ENCODE measurements at places on chromosomes 13 and 19.

DNA sequence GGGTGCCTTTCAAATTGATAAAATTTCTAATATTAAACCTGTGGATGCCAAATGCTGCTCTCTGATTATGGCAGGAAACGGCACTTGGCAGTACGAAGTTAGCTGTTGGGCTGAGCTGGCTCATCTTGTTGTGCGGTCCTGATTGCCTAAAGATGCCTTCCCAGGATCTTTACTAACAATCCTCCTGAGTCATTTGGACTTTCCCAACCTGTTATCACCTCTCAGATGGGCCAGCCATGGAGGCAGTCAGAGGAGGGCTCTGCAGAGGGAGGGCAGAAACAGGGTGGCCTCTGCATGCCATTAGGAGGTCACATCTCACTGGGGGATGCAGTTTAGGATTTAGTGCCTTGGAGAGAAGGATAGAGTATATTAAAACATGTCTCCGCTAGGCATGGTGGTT lies 27.3 kb downstream of the ALOX5AP start:
- peaks cover 71% of the 10 kb centered on the region for H3K36me3 ChIP-seq
- H3K27me3 ChIP-seq = no peaks in the 10 kb centered on the region
- no peak overlapping the region for H3K4me3 ChIP-seq
- peaks cover 18% of the 10 kb centered on the region for H3K4me1 ChIP-seq

GRCh38 chr13:94997126-94997525 lies 284.8 kb upstream of the SOX21 start:
- H3K4me3 ChIP-seq = no peak overlapping the region
- H3K4me1 ChIP-seq = peaks cover 1% of the 10 kb centered on the region
- peaks cover 20% of the 10 kb centered on the region for H3K27me3 ChIP-seq
- H3K36me3 ChIP-seq = no peaks in the 10 kb centered on the region
- no peak for DNase-seq
- H3K27ac ChIP-seq = no peak overlapping the region

- H3K27ac ChIP-seq = no peak overlapping the region
- H3K27me3 ChIP-seq = peaks cover 21% of the 10 kb centered on the region
- DNase-seq = no peak
- H3K4me1 ChIP-seq = peaks cover 8% of the 10 kb centered on the region
- H3K4me3 ChIP-seq = no peak overlapping the region
These were observed 102.1 kb upstream of the C1QTNF9B start for GRCh38 chr13:23999424-23999823.

- no peak overlapping the region for H3K27ac ChIP-seq
- peaks cover 17% of the 10 kb centered on the region for H3K36me3 ChIP-seq
- no peaks in the 10 kb centered on the region for H3K4me1 ChIP-seq
These were observed 54.5 kb downstream of the RASA3 start for GRCh38 chr13:114077933-114078325.

DNA sequence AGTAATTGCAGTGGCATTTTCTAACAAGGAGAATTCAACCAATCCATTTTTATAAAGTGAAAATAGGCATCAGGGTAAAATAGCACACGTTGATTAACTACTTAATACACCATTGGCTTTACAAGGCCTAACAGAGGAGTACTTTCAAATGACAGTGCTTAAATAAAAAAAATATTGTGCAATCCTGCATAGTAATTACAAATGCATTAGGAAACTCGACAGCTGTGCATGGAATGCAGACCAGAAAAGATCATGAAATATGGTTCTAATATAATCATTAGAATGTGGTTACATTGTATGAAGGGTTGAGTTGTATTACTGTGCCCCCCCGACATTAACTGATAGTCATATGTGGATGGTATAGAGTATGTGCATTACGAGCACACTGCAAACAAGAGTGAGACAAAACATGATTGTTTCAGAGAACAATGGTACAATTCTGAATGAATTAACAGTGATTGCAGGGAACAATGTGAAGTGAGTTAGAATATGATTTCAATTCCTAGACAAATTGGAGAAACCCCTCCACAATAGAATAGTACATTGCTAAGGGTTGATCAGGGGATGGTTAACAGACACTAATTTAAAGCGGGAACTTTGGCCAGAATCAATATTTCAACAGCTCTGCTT lies 270.6 kb downstream of the GPC5 start:
- no peak overlapping the region for H3K27ac ChIP-seq
- no peaks in the 10 kb centered on the region for H3K27me3 ChIP-seq
- H3K4me1 ChIP-seq = no peaks in the 10 kb centered on the region
- no peak for DNase-seq
- H3K36me3 ChIP-seq = no peaks in the 10 kb centered on the region
- H3K4me3 ChIP-seq = no peak overlapping the region

GRCh38 chr13:99378985-99379733 lies 72.0 kb upstream of the GPR183 start:
- H3K4me3 ChIP-seq = no peak overlapping the region
- no peaks in the 10 kb centered on the region for H3K27me3 ChIP-seq
- H3K27ac ChIP-seq = no peak overlapping the region
- no peak for DNase-seq

DNA sequence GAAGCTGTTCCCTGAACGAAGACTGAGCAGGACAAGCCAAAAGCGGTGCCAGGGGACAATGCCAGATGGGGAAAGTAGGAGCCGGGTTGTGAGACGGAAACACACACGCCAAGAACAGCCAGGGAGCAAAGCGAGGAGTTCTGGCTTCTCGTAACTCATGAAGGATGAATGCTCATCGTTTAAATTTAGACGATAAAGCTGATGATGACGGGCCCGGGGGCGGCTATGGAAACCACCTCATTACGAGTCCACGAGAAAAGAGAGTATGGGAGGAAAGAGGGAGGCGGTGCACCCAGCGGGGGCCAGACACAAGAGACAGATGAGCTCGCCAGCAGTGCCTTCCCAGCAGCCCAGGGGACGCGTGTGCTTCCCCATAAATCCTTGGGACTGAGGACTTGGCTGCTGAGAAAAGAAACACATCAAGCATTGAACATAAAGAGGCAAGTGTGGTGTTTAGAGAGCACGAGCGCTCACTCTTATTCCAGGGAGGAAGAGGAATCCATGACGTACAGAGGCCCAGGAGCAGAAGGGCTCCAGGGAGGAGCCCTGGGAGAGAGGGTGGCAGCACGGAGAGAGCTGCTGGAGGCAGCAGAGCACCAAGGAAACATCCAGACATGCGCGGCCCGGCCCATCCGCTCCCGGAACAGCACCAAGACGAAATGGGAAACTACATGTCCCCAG lies 70.7 kb downstream of the EPS15L1 start:
- H3K27ac ChIP-seq = no peak overlapping the region
- H3K36me3 ChIP-seq = peaks cover 30% of the 10 kb centered on the region
- H3K27me3 ChIP-seq = no peaks in the 10 kb centered on the region
- peaks cover 4% of the 10 kb centered on the region for H3K4me1 ChIP-seq
